ENCODE measurements at places on chromosomes 2 and 18.

- DNase-seq: no peak
Measured at GRCh38 chr2:84942964-84943421, 28.0 kb upstream of the KCMF1 start.

DNA sequence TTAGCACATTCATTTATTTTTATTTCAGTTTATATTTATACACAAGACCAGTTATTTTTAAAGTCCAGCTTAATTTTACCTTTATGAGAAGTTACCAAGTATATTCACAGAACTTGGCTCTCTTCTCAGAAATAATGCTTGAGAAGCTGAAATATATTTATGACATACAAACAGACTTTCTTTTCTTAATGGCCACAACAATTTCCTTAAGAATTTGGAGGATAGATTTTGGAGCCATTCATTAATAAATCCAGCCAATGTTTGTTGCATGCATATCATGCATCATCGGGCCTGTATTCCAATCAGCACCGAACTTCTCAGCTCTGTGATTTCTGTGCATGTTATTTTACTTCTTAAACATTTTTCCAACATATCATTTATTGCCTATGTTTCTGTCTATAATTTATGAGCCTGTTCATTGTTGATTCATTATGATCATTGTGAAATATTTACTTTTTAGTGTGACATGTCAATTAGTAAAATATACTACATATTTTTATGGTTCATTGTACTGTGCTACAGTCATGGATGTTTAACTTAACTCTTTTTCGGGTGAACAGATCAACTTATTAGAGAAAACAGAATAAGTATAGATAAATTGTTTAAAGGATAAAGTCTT, 3.5 kb downstream of the GULP1 start:
- no peak for DNase-seq

DNA sequence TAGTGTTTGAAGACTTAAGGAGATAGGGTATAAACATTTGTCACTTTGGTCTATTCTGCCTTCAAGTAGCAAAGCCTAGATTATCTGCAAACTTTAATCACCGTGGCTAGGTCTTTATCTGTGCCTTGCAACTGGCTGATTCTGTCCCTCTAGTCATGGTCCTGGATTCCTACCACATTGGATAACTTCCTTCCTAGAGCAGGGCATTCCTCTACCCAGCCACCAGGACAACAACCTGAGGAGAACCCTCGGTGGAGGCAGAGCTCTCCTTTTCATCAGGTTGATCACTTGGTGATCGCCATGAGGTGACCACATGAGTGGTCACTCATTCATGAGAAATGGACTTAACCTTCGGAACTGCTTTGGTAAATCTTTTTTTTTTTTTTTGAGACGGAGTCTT, 25.3 kb upstream of the PTPRM start:
- DNase-seq: no peak

DNA sequence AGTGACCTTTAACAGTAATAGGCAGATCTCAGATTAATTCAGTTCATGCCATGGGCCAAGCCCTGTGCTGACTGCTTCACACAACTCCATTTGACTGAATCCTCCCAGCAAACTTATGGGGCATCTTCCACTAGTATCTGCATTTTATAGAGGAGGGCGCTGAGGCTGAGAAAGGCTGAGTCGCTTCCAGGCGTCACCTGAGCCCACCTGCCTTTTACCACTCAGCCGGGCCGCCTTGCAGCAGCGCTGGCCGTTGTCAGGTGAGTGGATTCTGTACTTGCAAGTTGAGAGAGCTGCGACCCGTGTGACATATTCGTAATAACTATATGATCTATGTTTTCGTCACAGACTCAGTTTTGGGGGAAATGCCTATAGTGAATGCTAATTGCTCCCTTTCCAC, 59.3 kb upstream of the B3GNT7 start:
- no peak for DNase-seq
